ENCODE measurements at places on chromosomes 13 and 19. TPM values are rescaled to one million over a fixed set of nuclear protein-coding genes. Genes with fewer than 3 reads are reported as not detected.

The ZSCAN1 gene
- total RNA-seq = 0.38 TPM

The ZNF606 gene
- 101 TPM for total RNA-seq

The TTC9B gene
- 5.7 TPM for total RNA-seq

The FFAR2 gene
- not detected for total RNA-seq

The CD22 gene
- total RNA-seq = 0.66 TPM

The C1QTNF9B gene
- total RNA-seq = 0.88 TPM

The KCNRG gene
- 5.3 TPM for total RNA-seq

The PLK5 gene
- 0.16 TPM for total RNA-seq

The GIPC1 gene
- total RNA-seq = 65.4 TPM

The FREM2 gene
- 22.8 TPM for total RNA-seq

The IGSF23 gene
- total RNA-seq = not detected

The DHDH gene
- not detected for total RNA-seq

The ZNF415 gene
- total RNA-seq = 25.6 TPM

The GJB6 gene
- total RNA-seq = 3.4 TPM

The INAFM1 gene
- total RNA-seq = 4.4 TPM

The TPTE2 gene
- total RNA-seq = not detected

The DCT gene
- 318 TPM for total RNA-seq

The ADM5 gene
- 0.77 TPM for total RNA-seq

The CASP14 gene
- 0.27 TPM for total RNA-seq

The IL12RB1 gene
- total RNA-seq = 0.38 TPM

The B3GNT8 gene
- total RNA-seq = 1.9 TPM

The LGALS4 gene
- total RNA-seq = 0.55 TPM

The EPSTI1 gene
- 2.4 TPM for total RNA-seq

The LINGO3 gene
- total RNA-seq = 12.9 TPM

The ZNF547 gene
- 3.4 TPM for total RNA-seq

The SCGB2B2 gene
- not detected for total RNA-seq

The ERICH4 gene
- not detected for total RNA-seq

The PSG6 gene
- total RNA-seq = not detected

The LMTK3 gene
- total RNA-seq = 6.1 TPM

The CD177 gene
- total RNA-seq = 4.5 TPM

The ELSPBP1 gene
- total RNA-seq = 1.5 TPM

The DCAF15 gene
- 11.7 TPM for total RNA-seq

The HS6ST3 gene
- total RNA-seq = 5.2 TPM

The IZUMO4 gene
- 2.6 TPM for total RNA-seq

The PCP2 gene
- 12.3 TPM for total RNA-seq

The ZNF576 gene
- total RNA-seq = 16.3 TPM

The PLPP2 gene
- 12.6 TPM for total RNA-seq
